ENCODE measurements at places on chromosomes 7 and 10. TPM values are rescaled to one million over a fixed set of nuclear protein-coding genes. Genes with fewer than 3 reads are reported as not detected.

- peaks cover 17% of the 10 kb centered on the region for H3K27me3 ChIP-seq
- H3K4me3 ChIP-seq: no peak overlapping the region
- no peak for DNase-seq
- H3K36me3 ChIP-seq: no peaks in the 10 kb centered on the region
- no peaks in the 10 kb centered on the region for H3K4me1 ChIP-seq
- H3K27ac ChIP-seq: no peak overlapping the region
These were observed 86.5 kb upstream of the LRRC4 start for GRCh38 chr7:128117691-128118090.

Gene OPN1SW
- polyA plus RNA-seq: 0.18 TPM

DNA sequence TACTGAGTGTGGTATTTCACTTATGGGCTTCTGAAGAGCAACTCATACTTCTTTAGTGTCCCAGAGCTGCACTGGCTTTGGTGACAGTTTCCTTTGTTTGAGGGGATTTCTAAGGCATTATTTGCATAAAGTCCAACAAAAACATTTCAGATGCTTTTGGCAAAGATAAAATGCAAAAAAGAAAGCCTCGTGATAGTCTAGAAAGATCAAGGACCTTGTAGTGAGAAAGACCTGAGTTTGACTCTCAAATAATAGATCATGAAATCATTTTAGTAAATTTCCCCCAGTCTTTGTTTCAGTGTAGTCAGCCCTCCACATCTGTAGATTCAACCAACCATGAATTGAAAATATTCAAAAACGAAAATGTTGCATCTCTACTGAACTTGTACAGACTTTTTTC is 107.4 kb downstream of the EEPD1 start:
- H3K27ac ChIP-seq: no peak overlapping the region
- DNase-seq: no peak
- no peaks in the 10 kb centered on the region for H3K36me3 ChIP-seq
- H3K4me3 ChIP-seq: no peak overlapping the region
- no peaks in the 10 kb centered on the region for H3K4me1 ChIP-seq

DNA sequence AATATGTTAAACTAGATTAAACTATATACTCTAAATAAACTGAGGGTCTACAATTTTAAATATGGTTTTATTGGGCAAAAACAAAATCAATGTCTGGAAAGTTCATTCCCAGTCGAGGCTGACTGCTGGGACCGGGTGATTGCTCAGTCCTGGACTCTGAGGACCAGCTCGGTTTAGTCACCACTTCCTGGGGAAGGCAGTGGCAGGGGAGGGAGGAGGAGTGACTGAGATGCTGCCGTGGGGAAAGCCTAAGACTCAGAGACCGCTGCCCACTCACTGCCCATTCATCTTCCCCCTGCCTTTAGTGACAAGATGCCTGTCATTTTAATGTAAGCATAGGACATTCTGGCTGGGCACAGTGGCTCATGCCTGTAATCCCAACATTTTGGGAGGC is 29.0 kb downstream of the ATOH7 start:
- no peaks in the 10 kb centered on the region for H3K27me3 ChIP-seq
- DNase-seq: no peak
- no peak overlapping the region for H3K27ac ChIP-seq
- no peaks in the 10 kb centered on the region for H3K4me1 ChIP-seq
- H3K36me3 ChIP-seq: no peaks in the 10 kb centered on the region

DNA sequence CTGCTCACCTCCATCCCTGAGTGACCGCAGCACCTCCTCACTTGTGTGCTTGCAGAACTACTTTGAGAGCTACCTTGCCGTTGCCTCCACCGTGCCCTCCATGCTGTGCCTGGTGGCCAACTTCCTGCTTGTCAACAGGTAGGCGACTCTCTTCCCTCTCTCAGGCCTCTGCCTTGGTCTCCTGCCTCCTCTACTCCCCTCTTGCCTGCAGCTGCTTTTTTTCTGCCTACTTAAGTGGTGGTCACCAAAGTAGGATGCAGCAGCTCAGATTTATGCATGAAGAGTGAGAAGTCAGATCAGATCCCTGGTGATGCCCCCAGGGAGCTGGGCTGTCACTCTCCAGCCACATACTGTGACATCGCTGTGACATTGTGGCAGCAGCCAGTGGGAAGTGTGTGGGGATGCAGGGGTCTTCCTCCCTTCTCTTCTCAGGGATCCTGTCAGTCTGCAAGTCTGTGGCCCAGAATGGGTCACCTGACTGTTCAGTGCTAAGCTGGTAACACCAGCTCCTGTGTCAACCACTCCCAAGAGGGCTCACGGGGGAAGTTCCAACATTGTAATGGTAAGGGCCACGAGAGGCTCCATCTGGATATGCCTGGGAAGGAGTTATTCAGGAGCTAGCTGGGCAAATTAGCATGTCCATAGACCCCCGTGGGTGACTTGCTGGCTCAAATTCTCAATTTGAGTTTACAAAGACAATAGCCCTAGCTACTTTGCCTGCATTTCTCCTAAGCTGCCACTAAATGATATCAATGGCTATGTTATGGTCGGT is 25.3 kb downstream of the SLC29A3 start:
- H3K4me3 ChIP-seq: no peak overlapping the region
- peaks cover 60% of the 10 kb centered on the region for H3K4me1 ChIP-seq
- H3K27ac ChIP-seq: peak overlapping the region; percentile 88
- DNase-seq: no peak
- H3K27me3 ChIP-seq: no peaks in the 10 kb centered on the region
- peaks cover 9% of the 10 kb centered on the region for H3K36me3 ChIP-seq

Data from large intestine (tissue), 12 donors.